ENCODE measurements at places on chromosomes 4 and X.

DNA sequence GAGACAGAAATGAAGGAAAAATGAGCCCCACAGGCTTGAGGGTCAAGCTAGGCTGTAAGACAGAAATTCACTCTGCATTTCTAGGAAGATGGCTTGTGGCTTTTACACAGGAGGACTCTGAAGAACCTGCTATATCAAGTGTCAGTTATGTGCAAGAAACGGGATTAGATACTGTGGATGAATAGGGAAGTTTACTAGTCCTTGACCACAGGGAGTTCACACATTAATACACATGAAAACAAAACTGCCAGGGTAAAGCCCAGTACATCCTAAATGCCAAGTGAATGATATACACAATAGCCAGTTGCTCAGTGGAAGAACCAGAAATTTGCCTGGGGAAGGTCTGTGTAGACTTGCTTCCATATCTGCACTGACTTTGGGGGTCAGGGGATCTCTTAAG, 53.5 kb downstream of the TMEM131L start:
- DNase-seq: no peak

DNA sequence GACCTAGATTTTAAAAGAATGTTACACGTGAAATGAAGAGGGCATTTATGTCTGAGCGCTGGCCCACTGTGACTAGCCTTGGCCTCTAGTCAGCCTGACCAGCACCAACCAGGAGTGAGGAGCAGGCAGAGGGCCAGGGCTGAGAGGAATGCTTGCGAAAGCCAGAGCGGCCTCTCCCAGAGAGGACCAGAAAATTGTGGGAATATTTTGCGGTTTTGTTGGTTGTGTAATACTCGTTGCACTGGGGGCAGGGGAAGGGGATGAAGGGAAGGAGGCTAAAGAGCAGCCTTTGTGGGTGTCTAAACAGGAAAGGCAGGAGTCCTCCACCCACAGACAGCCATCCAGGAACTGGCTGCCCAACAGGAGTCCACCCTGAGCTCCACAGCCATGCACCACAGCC, 3.8 kb downstream of the GABRE start:
- DNase-seq: peak; percentile 71

DNA sequence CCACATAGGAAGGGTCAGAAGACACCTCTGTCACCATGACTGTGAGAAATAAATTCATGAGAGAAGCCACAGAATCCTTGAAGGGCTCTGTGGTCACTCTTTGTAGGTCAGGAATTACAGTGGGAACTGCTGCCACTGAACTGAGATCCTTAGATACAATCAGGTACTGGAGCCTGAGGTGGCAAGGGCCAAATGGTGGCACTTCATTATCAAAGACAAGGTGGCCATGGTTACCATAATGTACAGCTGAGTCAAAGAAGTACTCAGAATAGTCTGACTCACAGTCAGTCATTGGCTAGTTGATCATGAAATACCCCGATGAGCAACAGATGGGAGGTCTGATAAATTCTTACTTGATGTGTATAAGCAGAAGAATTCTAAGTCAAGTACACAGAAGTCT, 131.9 kb downstream of the RTL3 start:
- peak; percentile 88 for DNase-seq

GRCh38 chr4:166432842-166433241, 559.8 kb downstream of the TLL1 start:
- DNase-seq: peak; percentile 45

GRCh38 chr4:46432923-46433322, 43.0 kb upstream of the GABRA2 start:
- peak; percentile 13 for DNase-seq

GRCh38 chrX:64977830-64978229, 1.6 kb upstream of the ZC4H2 start:
- DNase-seq: peak; percentile 84
